Epithelial cell of proximal tubule (primary cell): ENCODE measurements at places on chromosomes 5 and 9.
A peak's percentile ranks its signal among the peaks of the same experiment; 100 is the strongest.

DNA sequence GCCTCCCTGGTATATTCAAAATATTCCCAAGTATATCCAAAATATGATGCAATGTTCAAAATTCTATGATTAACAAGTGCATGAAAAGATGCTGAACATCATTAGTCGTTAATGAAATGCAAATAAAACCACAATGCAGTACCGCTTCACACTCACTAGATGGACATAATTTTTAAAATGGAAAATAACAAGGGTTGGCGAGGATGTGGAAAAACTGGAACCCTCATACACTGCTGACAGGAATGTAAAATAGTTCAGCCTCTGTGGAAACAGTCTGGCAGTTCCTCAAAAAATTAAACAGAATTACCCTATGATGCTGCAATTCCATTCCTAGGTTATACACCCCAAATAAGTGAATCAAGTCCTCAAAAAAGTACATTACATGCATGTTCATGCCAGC is 36.1 kb upstream of the MYOT start:
- no peak for DNase-seq

- DNase-seq = no peak
Measured at GRCh38 chr5:76831110-76831452, 12.3 kb downstream of the F2RL1 start.

GRCh38 chr9:107020040-107020530 is 157.1 kb downstream of the ZNF462 start:
- DNase-seq = peak; percentile 96

DNA sequence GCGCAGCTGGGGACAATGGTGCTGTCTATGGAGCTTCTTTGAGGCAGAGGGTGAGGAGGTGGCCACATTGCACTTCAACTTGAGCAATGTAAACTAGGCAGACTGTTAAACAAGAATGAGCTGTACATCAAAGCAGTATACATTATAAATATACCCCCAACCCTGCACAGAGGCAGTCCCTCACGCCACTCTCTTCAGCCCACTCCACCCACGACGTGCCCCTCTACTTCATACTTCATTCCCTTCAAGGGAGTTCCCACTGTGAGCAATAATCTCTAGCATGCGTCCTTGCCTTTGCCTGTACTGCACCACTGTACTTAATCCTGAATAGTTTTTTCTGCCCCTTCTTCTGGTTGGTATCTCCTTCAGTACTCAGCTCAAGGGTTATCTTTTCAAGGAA is 14.4 kb downstream of the TRPM3 start:
- no peak for DNase-seq

DNA sequence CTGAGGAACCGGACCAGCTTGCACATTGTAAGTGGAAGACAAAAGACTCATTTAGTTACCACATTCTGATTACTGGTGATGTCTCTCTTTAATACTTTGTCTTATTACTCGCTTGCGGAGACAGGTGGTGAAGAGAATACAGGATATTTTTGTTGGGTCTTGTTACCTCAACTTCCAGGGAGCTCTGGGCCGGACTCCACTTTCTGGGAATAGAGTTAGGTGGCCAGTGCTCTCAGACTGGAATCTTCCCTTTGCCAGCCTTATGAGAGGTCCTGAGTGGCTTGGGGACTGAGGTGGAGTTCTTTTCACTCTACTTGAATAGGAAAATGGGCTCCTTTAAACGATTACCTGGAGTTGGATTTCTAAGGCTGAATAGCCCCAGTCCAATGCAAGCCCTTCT is 33.3 kb upstream of the SPRY4 start:
- DNase-seq = no peak

DNA sequence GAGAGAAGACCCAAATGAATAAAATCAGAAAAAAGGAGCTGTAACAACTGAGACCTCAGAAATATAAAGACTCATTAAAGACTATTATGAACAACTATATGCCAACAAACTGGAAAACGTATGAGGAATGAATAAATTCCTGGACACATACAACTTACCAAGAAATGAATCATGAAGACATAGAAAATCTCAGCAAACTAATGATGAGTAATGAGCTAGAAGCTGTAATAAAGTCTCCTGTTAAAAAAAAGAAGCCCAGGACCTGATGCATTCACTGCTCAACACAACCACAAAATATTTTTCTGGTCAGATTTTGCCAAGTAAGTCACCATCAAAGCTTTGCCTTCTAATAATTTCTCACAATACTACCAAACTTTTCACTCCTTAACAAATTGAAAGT is 666.7 kb downstream of the LRRC70 start:
- DNase-seq = no peak

- DNase-seq = no peak
Measured at GRCh38 chr9:105072476-105072875, 144.5 kb upstream of the ABCA1 start.

DNA sequence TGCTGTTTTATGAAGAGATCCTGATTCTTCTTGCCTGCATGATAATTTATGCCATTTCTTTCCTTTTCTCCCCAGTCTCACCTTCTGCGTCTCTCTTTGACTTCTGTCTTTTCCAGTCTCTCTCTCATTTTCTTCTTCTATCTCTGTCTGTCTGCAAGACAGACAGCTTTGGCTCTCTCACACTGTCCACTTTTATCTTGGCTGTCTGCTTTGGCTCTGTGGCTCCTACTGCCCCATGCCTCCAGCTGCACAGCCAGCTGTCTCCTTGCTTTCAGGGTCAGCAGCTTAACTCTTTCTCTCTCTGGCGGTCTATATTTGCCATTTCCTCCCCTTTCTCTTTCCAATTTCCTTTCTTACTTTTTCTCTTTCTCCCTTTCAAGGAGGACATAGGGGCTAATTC is 971.1 kb upstream of the COX7C start:
- no peak for DNase-seq

GRCh38 chr5:143826951-143827444 is 15.0 kb downstream of the HMHB1 start:
- no peak for DNase-seq

GRCh38 chr5:147804334-147804733 is 21.8 kb upstream of the JAKMIP2 start:
- DNase-seq = no peak

DNA sequence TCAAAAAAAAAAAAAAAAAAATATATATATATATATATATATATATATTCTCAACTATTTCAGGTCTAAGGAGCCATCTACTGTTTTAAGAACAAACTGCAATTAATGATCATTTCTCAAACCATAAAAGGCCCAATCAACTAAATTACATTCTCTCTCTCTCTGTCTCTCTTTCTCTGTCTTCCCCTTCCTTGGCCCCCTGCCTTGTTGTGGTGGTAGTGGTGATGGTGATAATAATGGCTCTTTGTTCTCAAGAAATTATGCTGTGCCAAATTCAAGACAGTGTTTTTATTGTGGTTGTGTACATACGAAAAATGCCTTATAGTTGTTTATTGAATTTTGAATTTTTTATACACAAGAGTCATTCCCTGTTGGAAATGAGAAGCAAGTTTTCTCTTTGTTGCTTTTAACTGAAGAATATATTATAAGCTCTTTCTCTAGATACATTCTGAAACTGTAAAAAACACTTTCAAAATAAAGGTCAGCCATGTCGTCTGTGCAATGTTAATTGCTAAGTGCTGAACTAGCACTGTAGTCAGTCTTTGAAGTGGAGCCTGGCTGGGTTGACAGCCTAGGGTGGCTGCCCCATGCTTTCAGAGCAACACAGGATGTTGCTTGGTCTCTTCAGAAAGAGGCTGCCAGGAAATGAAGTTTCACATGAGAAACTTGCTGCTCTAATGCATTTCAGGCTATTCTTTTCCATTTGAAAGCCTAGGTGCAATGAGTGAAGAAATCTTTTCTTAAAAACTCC is 96.0 kb downstream of the HINT1 start:
- no peak for DNase-seq

DNA sequence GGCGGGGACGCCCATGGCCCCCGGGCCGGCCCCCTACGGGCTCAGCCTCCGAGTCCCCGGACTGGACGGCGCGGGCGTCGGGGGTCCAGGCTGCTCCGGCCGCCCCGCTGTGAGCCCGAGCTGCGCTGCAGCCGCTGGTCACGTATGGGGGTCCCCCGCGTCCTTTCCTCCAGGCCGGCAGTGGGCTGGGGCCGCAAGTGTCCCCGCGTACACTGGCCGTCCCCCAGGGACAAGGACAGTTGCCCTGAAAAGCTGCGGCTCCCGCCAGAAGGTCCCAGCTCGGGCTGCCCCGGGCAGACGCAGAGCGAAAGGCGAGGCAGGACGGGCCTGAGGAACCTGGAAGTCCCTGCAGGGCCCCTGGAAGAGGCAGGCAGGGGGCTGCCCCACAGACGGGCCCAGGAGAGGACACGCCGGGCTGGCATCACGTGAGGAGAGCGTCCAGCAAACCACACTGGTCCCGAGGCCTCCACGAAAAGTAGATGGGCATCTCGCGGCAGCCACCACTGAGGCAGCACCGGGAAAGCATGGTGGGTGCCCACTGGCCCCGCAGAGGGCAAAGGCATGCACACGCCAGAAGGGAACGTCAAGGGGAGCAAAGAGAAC is 3.3 kb upstream of the NKD2 start:
- DNase-seq = no peak

GRCh38 chr9:83544002-83544698 is 5.9 kb upstream of the FRMD3 start:
- peak; percentile 46 for DNase-seq

DNA sequence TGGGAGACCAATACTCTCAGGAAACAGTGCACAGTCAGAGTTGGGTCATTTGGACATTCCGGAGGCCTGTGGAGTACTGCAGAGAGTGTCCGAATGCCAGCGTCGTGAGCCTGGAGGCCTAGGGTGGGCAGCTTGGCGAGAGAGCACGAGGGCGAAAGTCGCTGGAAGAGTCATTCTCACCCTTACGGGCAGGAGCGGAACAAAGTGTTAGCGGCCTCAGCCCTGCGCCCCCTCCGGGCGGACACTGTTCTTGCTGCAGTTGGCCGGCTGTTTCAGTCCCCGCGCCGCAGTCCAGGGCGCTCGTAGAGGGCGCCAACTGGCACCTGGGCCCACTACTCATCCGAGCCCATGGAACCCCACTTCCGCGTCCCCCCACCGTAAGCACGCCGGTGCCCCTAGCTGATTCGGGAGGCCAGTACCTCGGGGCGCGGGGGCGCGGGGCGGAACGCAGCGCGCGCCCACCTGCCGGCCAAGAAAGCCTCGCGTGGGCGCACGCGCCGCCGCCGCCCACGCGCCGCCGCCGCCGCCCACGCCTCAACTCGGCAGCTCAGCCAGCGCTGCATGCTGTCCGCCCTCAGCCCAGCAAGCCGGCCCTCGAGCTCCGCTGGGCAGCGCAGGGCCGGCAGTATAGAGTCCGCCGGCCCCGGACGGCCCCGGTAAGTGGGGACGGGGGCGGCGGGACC is 99.7 kb upstream of the CCL21 start:
- no peak for DNase-seq

- DNase-seq = no peak
Measured at GRCh38 chr5:98604721-98605425, 168.6 kb upstream of the RGMB start.

DNA sequence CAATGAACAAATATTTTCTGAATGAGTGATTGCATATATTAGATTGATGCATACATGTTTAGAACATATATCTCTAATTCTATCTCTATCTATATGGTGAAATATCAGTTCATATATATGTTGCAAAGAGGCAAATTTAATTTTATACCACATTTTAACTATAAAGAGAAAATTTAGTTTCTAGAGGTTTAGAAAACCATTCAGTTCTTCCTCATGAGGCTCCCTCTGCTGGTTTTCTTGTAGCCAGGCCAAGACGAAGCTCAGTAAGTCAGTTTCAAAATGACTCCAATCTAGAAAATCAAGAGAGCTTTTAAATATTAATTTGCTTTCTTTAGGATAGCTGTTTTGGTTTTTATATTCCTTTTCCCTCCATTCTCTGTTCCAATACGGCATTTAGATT is 312.1 kb downstream of the TMEM232 start:
- no peak for DNase-seq

DNA sequence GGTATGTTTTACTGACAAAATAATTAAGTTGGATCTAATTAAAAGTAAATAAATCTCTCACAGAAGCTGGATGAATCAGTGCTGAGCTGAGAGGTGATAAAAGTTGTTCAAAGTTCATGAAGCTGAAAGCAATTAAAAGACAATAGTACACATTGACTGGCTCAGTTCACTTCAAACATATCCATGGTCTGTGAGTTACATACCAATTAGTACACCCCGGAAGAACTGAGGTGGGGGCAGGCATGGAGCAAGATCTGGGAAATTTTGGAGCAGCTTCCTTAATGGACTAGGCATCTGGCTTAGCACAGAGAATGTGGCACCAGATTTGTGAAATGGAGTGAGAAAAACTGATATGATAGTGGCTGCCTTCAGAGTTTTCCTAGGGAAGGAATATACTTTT is 152.7 kb downstream of the ATP10B start:
- peak; percentile 33 for DNase-seq

DNA sequence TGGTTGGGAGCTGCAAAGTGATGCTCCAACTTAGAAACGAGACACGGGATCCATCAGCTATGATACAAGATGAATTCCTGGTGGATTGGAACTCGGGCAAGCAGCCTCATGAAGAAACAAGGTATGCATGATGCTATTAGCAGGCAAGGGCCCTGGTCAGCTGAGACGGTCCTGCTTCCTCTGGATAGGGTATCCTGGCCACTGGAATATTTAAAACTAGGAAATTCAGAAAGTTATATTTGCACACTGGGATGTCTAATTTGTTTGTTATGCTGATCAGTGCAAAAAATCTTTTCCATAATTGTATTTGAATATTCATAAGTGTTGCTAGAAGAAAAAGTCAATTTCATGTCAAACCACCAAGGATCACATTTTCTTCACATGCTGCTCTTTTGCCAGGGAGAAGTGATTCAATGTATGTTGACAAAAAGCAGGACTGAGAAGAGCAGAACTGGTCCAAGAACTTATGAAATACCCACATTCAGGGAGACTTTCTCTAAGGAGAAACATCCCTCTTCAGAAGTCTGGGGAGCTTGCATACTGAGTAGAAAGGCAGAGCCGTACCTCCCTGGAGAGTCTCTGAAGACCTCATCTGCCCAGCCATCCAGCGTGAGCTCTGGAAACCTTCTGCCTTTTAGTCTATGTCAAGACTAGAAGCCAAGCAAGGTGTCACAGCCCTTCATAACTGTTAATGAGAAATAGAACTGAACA is 6.7 kb upstream of the NXNL2 start:
- DNase-seq = no peak

- DNase-seq = no peak
Measured at GRCh38 chr9:137021979-137022661, 5.9 kb downstream of the ABCA2 start.
